ENCODE measurements at places on chromosomes 5 and 9. TPM values are rescaled to one million over a fixed set of nuclear protein-coding genes. Genes with fewer than 3 reads are reported as not detected.

Gene TMC1
- 0.55 TPM for polyA plus RNA-seq

- H3K4me1 ChIP-seq = no peaks in the 10 kb centered on the region
- peaks cover 63% of the 10 kb centered on the region for H3K36me3 ChIP-seq
- no peaks in the 10 kb centered on the region for H3K27me3 ChIP-seq
- no peak overlapping the region for H3K27ac ChIP-seq
- DNase-seq = no peak
These were observed 61.6 kb downstream of the NNT start for GRCh38 chr5:43664501-43665040.

- H3K36me3 ChIP-seq = peaks cover 30% of the 10 kb centered on the region
- no peak overlapping the region for H3K27ac ChIP-seq
- no peaks in the 10 kb centered on the region for H3K27me3 ChIP-seq
- H3K4me3 ChIP-seq = no peak overlapping the region
These were observed 17.6 kb downstream of the CD180 start for GRCh38 chr5:67178966-67179365.

DNA sequence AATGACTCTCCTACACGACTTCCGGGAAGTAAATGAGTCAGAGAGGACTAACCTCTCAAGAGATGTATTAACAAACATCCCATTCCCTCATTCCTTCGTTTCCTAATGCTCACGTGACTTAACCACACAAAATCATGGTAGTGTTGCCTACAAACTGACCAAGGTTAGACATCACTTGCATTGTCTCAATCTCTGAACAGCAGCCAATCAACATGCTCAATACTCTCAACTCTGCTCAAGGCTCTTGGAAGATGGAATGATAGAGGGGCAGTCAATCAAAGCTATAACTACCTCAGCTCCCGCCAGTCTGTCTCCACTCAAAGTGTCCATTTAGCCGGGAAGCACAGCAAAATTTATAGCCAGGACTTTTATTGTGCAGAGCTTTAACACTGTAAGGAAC is 143.8 kb upstream of the PIK3R1 start:
- H3K27me3 ChIP-seq = no peaks in the 10 kb centered on the region
- DNase-seq = no peak
- no peaks in the 10 kb centered on the region for H3K36me3 ChIP-seq
- H3K4me3 ChIP-seq = no peak overlapping the region
- H3K27ac ChIP-seq = no peak overlapping the region

- DNase-seq = no peak
- no peak overlapping the region for H3K4me3 ChIP-seq
- H3K27me3 ChIP-seq = no peaks in the 10 kb centered on the region
- no peaks in the 10 kb centered on the region for H3K36me3 ChIP-seq
- H3K27ac ChIP-seq = no peak overlapping the region
- no peaks in the 10 kb centered on the region for H3K4me1 ChIP-seq
These were observed 135.9 kb upstream of the RAD23B start for GRCh38 chr9:107147134-107147533.

Measured in CD14-positive monocyte (primary cell).